ENCODE measurements at places on chromosomes 16 and 17. TPM values are rescaled to one million over a fixed set of nuclear protein-coding genes. Genes with fewer than 3 reads are reported as not detected.
A peak's percentile ranks its signal among the peaks of the same experiment; 100 is the strongest.

GRCh38 chr17:65060631-65061254 is 4.2 kb upstream of the GNA13 start:
- H3K36me3 ChIP-seq = no peaks in the 10 kb centered on the region
- H3K27ac ChIP-seq = no peak overlapping the region
- no peak overlapping the region for H3K4me3 ChIP-seq

HAS3 gene
- total RNA-seq = 12.0 TPM

DNA sequence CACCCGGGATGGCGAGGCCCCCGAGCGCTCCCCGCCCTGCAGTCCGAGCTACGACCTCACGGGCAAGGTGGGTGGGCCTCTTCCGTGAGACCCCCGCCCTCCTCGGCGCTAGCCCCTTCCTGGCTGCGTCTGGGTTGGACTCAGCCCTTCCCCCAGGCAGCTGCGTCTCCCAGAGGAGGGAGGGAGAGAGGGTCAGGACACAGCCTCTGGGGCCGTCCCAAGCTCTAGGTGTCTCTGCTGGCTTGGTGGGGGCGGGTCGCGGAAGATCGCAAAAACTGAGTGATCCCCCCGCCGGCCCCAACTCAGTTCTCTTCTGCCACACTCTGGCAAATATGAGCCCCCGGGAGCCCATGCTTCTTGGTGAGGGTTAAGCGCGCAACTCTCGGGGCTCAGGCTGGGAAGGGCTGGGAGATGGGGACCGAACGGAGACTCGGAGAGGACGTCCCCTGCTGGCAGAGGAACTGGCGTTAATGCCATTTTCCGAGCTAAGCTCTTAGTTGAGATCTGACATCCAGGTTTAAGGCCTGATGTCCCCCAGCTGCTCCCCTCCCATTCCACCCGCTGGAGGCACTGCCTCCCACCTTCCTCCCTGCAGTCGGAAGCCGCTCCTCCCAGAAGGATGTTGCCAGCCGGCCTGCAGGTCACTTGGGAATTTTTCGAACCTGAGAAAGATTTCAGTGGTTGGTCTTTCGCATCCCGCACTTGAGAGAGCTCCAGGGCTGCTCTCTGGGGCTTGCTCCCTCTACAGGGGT is 419 bp downstream of the RAB37 start:
- H3K27ac ChIP-seq = peak overlapping the region; percentile 72
- peaks cover 29% of the 10 kb centered on the region for H3K4me1 ChIP-seq
- peaks cover 47% of the 10 kb centered on the region for H3K27me3 ChIP-seq
- DNase-seq = peak; percentile 42
- peak overlapping the region; percentile 38 for H3K4me3 ChIP-seq

DNA sequence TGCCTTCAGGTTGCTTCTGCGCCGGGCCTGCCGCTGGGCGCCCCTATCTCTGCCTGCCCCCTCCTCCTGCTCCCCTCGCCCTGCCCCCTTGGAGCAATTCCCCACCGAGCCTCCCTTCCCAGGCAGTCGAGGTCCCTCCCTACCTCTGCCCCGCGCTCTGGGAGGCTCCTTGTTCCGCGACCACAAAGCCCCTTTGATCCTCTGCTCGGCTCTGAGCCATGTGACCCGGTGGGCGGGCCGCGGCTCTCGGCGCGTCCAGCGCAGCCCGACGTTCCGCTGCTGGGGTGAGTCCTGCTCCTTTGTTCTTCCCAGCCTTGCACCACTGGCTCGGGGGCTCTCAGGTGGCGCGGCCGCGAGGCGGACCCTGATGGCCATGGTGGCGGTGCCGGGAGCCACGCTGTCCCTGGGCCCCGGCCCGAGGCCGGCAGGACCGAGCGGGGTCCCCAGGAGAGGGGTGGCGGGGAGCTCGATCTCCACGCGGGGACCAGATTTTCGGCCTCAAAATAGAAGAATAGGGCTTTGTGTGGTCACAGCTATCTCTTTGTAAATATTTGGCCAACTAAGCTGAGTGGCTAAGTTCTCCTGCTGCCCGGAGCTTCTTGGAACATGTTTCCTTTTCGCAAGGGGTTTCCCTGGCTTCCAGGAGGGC is 310.6 kb downstream of the SEC14L1 start:
- DNase-seq = peak; percentile 83
- H3K4me3 ChIP-seq = peak overlapping the region; percentile 63
- no peaks in the 10 kb centered on the region for H3K27me3 ChIP-seq

DNA sequence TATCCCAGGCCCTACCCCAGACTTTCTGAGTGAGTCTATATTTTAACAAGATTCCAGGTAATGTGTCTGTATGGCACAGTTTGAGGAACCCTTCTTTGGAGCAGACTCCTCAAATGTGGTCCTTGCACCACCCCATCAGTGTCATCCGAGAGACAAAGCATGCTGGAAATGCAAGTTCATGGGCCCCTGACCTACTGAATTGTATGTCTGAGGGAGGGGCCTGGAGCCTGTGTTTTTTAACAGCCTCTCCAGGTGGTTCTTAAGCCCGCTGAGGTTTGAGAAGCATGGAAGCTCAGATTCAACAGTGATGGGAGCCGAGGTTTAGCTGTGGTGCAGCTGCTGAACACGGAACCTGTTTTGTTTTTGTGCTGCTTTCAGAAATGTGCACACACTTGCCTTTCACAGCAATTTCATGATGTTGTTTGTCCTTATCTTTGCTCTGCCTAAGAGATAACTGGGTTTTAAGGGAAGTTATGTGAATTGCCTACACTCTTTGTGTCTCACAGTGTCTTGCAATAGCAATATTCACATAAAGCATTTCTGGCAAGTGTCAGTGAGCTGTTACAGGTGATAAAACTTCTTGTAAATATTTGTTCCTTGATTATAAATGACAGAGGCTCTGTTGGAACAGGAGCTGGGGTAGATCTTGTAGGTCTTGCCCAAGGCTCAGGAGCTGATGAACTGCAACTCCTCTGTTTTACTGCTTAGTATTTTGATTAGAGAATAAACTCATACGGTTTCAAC is 32.0 kb upstream of the IL34 start:
- no peak overlapping the region for H3K4me3 ChIP-seq
- H3K27ac ChIP-seq = peak overlapping the region; percentile 7
- peaks cover 21% of the 10 kb centered on the region for H3K4me1 ChIP-seq

- peak overlapping the region; percentile 68 for H3K27ac ChIP-seq
- DNase-seq = no peak
- no peak overlapping the region for H3K4me3 ChIP-seq
- peaks cover 6% of the 10 kb centered on the region for H3K4me1 ChIP-seq
- no peaks in the 10 kb centered on the region for H3K27me3 ChIP-seq
These were observed 16.8 kb upstream of the KRT19 start for GRCh38 chr17:41544935-41545334.

GRCh38 chr17:65191811-65192740 is 54.9 kb downstream of the RGS9 start:
- DNase-seq = no peak
- H3K27ac ChIP-seq = no peak overlapping the region
- H3K27me3 ChIP-seq = no peaks in the 10 kb centered on the region
- H3K4me1 ChIP-seq = no peaks in the 10 kb centered on the region
- H3K4me3 ChIP-seq = no peak overlapping the region
- no peaks in the 10 kb centered on the region for H3K36me3 ChIP-seq

GRCh38 chr16:65933703-65934102 is 432.8 kb upstream of the CDH5 start:
- H3K4me3 ChIP-seq = no peak overlapping the region
- H3K27me3 ChIP-seq = no peaks in the 10 kb centered on the region
- no peak overlapping the region for H3K27ac ChIP-seq
- H3K4me1 ChIP-seq = no peaks in the 10 kb centered on the region
- H3K36me3 ChIP-seq = no peaks in the 10 kb centered on the region

DNA sequence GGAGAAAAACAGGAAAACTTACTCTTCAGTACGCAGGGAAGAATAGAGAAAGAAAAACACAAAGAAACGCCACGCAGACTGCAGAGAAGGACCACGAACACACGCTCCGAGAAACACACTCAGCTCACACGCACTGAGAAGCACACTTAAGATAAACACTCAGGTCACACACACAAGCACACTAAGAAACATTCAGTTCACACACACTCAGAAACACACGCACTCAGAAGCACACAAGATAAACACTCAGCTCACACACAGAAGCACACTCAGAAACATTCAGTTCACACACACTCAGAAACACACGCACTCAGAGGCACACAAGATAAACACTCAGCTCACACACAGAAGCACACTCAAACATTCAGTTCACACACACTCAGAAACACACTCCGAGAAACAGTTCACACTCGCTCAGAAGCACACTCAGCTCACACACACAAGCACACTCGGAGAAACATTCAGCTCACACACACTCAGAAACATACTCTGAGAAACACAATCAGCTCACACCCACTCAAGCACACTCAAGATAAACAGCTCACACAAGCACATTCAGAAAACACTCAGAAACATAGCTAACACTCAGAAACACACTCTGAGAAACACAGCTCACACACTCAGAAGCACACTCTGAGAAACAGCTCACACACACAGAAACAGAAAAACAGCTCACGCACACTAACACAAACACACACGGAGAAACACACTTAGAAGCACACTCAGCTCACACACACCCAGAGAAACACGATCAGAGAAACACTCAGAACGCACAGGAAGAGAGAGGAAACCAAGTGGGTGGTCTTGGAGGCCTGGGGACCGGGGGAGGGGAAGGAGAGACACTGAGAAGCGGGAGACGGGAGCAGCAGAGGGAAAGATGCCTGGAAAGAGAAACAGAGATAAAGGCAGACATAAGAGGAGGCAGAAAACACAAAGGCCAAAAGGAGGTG is 908 bp downstream of the TMEM98 start:
- H3K4me1 ChIP-seq = peaks cover 15% of the 10 kb centered on the region
- H3K27ac ChIP-seq = peak overlapping the region; percentile 86
- H3K27me3 ChIP-seq = no peaks in the 10 kb centered on the region
- no peak for DNase-seq

GRCh38 chr17:77675816-77676215 is 282.7 kb upstream of the TNRC6C start:
- no peak overlapping the region for H3K27ac ChIP-seq
- H3K4me1 ChIP-seq = no peaks in the 10 kb centered on the region
- peaks cover 17% of the 10 kb centered on the region for H3K27me3 ChIP-seq
- H3K4me3 ChIP-seq = no peak overlapping the region
- no peaks in the 10 kb centered on the region for H3K36me3 ChIP-seq

ORMDL3 gene
- total RNA-seq = 55.7 TPM

ITGAL gene
- 1.8 TPM for total RNA-seq

GRCh38 chr16:4358831-4359561 is 7.9 kb upstream of the PAM16 start:
- H3K4me1 ChIP-seq = no peaks in the 10 kb centered on the region
- H3K27ac ChIP-seq = no peak overlapping the region
- no peaks in the 10 kb centered on the region for H3K27me3 ChIP-seq
- no peak overlapping the region for H3K4me3 ChIP-seq

DNA sequence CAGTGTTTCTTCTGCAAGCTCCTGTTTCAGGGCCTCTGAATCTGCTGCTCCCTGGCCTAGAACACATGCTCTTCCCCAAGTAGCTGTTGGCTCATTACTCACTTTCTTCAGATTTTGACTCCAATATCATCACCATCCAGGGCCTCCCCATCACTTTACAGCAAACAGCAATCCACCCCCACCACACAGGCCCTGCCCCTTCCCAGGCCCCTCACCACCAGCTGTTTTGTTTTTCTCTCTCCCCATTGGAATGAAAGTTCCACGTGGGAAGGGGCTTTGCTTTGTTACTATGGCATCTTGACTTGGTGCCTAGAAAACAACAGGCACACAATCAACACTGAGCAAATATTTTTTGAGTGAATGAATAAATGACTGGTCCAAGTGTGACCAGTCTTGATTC is 4.0 kb downstream of the TMEM170A start:
- no peak for DNase-seq
- H3K27ac ChIP-seq = peak overlapping the region; percentile 67
- no peaks in the 10 kb centered on the region for H3K36me3 ChIP-seq
- no peaks in the 10 kb centered on the region for H3K27me3 ChIP-seq
